ENCODE measurements at places on chromosomes 4 and X.

DNA sequence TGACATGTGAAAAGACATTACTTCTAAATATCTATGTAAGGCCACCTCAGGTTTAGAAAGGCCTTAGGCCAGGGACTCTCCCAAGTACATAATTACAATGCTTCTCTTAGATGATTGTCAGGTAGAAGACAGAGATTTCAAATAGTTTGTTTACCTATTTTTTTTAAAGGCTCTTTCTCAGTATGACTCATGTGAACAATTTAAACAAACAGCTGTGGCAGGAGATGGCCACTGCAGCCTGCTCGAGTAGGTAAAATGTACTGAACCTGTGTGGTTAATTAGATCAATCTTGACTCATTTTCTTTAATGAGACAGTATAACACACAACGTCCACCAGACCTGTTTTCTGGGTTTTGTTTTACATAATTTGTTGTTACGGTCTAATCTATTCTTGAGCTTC, 50.2 kb downstream of the LEF1 start:
- H3K4me1 ChIP-seq: peaks cover 49% of the 10 kb centered on the region
- H3K4me3 ChIP-seq: no peak overlapping the region
- H3K36me3 ChIP-seq: peaks cover 15% of the 10 kb centered on the region
- peak overlapping the region; percentile 89 for H3K27ac ChIP-seq
- H3K27me3 ChIP-seq: no peaks in the 10 kb centered on the region

DNA sequence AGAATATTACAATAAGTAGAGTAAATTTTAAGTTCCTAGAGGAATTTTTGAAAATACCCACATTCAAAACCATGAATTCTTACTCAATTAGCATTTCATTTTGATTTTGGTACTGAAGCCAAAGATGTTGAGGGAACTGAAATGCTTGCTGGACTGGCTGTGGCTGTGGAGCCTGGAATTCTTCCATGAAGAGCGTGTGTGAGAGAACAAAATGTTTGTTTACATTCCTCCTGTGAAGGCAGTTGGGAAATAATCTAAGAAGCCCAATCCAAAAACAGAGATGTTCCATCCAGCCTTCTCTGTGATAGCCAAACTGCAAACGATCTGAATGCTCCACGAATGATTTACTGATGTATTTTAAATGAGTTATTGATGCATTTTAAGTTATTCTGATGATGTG, 3.8 kb upstream of the ADH1B start:
- no peaks in the 10 kb centered on the region for H3K36me3 ChIP-seq
- H3K27me3 ChIP-seq: no peaks in the 10 kb centered on the region
- no peak overlapping the region for H3K27ac ChIP-seq
- no peak for DNase-seq
- no peak overlapping the region for H3K4me3 ChIP-seq

DNA sequence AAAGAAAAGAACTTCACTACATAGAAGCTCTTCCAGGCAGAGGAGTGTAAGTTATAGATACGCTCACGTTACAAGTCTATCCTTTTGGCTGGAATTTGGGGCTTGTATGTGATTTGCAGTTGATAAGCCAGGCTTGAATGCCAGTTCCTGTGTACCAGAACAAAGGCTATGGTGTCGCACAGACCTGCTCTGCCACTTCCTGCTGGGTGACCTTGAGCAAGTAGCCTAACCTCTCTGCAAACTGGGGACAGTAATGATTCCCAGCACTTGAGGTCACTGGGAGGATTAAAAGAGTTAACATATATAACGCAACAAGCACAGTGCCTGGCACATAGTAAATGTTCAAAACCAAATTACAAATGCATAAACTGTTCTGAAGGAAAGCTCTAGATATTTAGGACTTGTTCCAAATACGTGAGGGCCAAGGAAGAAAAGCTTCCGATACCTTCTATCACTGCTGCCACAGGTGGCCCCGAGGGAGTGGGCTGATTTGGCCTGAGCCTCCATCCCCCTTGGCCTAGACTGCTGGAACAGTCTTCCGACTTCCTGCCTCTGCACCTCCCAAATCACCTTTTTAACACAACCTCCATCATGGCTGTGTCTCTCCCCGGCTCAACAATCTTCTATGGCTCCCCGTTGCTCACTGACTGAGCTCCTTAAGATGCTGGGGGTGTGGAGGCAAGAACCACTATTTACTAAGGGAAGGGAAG, 1.3 kb upstream of the SOWAHD start:
- DNase-seq: peak; percentile 28
- H3K27me3 ChIP-seq: no peaks in the 10 kb centered on the region

- no peak overlapping the region for H3K27ac ChIP-seq
- H3K27me3 ChIP-seq: peaks cover 2% of the 10 kb centered on the region
- no peak for DNase-seq
- H3K4me1 ChIP-seq: no peaks in the 10 kb centered on the region
- no peaks in the 10 kb centered on the region for H3K36me3 ChIP-seq
These were observed 56.1 kb upstream of the HELT start for GRCh38 chr4:184962125-184962638.

DNA sequence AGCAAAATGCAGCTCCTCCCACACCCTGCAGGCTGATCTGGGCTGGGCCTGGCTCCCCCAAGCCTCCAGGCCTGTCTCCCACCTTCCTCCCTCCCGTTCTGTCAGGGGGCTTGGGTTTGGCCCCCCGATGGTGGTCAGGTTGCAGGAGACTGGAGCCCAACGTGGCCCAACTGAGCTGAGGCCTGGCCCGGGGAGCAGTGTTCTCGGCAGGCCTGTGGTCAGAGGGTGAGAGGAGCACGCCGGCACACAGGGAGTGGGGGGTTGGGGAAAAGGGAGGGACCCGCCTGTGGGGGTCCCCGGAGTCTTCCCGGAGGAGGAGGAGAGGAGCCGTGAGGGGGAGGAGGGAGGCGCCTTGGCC, 43.2 kb upstream of the NKX1-1 start:
- H3K27me3 ChIP-seq: peaks cover 12% of the 10 kb centered on the region
- DNase-seq: no peak
- H3K27ac ChIP-seq: no peak overlapping the region
- H3K36me3 ChIP-seq: no peaks in the 10 kb centered on the region

DNA sequence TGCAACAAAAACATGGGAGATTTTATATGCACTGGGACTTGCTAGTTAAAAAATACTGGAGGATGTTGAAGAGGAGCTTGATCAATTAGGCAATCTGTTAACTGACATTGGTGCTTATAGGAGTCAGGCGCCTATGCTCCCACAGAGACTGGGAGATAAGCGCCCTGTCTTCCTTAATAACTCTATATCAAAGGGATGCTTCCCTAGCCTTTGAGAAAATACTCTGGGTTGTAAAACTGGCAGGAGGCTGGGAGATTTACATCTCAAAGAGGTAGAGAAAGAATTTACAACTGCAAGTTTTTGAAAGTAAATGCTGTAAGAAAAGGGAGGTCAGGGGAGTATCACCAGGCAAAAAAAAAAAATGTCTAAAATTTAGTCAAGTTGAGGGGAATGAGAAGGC, 325.4 kb downstream of the PCDH10 start:
- H3K4me3 ChIP-seq: no peak overlapping the region
- no peak for DNase-seq
- no peaks in the 10 kb centered on the region for H3K27me3 ChIP-seq
- no peak overlapping the region for H3K27ac ChIP-seq
- H3K4me1 ChIP-seq: no peaks in the 10 kb centered on the region

DNA sequence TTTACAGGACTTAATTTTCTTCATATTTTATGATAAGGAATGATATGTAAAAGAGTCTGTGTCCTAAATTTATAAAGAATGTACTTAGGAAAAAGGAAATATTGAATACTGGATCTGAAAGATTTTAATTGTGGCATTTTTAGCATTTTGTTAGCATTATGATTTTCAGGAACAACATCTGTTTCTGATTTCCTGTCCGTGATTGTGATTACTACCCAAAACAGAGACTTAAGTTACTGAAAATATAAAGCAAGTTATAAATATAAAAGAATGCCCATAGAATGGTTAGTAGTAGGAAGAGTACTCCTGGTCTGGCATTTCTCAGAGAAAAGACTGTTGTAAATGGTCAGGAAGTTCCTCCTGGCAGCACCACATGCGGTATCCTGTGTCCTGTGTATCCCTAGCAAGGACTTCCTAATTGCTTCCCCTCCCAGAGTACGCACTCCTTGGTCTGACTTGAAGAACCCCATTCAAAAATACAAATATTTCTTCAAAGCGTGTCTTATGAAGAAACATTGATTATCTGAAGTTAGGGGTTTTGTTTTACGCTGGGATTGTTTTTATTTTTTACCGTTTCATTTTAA, 88.9 kb downstream of the RS1 start:
- no peaks in the 10 kb centered on the region for H3K27me3 ChIP-seq
- no peak for DNase-seq
- H3K36me3 ChIP-seq: peaks cover 3% of the 10 kb centered on the region
- no peak overlapping the region for H3K4me3 ChIP-seq
- no peak overlapping the region for H3K27ac ChIP-seq

GRCh38 chr4:2574009-2574408, 37.6 kb downstream of the FAM193A start:
- no peak for DNase-seq
- peaks cover 36% of the 10 kb centered on the region for H3K4me1 ChIP-seq
- no peaks in the 10 kb centered on the region for H3K36me3 ChIP-seq
- H3K27me3 ChIP-seq: no peaks in the 10 kb centered on the region
- no peak overlapping the region for H3K4me3 ChIP-seq

- H3K4me1 ChIP-seq: no peaks in the 10 kb centered on the region
- peaks cover 3% of the 10 kb centered on the region for H3K27me3 ChIP-seq
- no peak overlapping the region for H3K27ac ChIP-seq
- H3K36me3 ChIP-seq: no peaks in the 10 kb centered on the region
- H3K4me3 ChIP-seq: no peak overlapping the region
- DNase-seq: no peak
These were observed 50.8 kb upstream of the HOPX start for GRCh38 chr4:56731857-56732256.

- peaks cover 20% of the 10 kb centered on the region for H3K36me3 ChIP-seq
- DNase-seq: no peak
- no peaks in the 10 kb centered on the region for H3K27me3 ChIP-seq
- H3K4me3 ChIP-seq: no peak overlapping the region
- no peak overlapping the region for H3K27ac ChIP-seq
These were observed 39.9 kb downstream of the SEPSECS start for GRCh38 chr4:25120146-25120940.

GRCh38 chrX:6363188-6363587, 134.5 kb upstream of the NLGN4X start:
- no peaks in the 10 kb centered on the region for H3K27me3 ChIP-seq
- no peak overlapping the region for H3K27ac ChIP-seq
- H3K36me3 ChIP-seq: no peaks in the 10 kb centered on the region
- no peaks in the 10 kb centered on the region for H3K4me1 ChIP-seq
- no peak for DNase-seq

- no peak overlapping the region for H3K4me3 ChIP-seq
- no peak for DNase-seq
- no peak overlapping the region for H3K27ac ChIP-seq
- H3K36me3 ChIP-seq: no peaks in the 10 kb centered on the region
These were observed 70.3 kb downstream of the WFS1 start for GRCh38 chr4:6339818-6340445.

GRCh38 chr4:188821500-188821899, 682.3 kb downstream of the TRIML1 start:
- no peak overlapping the region for H3K4me3 ChIP-seq
- H3K36me3 ChIP-seq: no peaks in the 10 kb centered on the region
- H3K4me1 ChIP-seq: no peaks in the 10 kb centered on the region
- no peak overlapping the region for H3K27ac ChIP-seq

DNA sequence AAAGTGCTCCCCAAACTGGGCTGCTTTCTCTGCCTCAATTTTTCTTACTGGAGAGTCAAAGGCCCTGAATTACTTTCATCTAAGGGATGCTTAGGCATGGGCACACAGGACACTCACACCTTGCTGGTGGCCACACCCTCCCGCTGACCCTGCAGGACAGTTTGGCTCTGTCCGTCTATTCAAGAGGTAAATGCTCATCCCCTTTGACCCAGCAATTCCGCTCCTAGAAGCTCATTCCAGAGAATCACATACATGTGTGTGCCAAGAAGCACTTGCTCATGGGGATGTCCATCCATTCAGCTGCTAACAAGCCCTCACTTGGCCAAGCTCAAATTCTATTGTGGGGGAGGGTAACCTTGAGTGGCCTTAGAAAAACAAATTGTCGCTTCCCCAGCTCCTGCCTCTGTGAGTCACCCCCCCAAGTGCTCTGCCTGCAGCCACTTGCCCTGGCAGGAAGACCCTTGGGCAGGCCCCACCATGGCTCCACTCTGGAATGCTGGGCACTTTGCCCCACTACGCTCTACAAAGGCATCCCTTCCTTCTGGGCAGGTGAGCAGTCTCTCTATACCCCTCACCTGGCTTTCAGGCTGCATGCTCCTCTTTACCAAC, 54.5 kb downstream of the HTRA3 start:
- H3K27me3 ChIP-seq: no peaks in the 10 kb centered on the region
- no peaks in the 10 kb centered on the region for H3K36me3 ChIP-seq
- H3K27ac ChIP-seq: no peak overlapping the region
- no peaks in the 10 kb centered on the region for H3K4me1 ChIP-seq
- DNase-seq: no peak

GRCh38 chr4:171239196-171239595, 574.0 kb upstream of the GALNTL6 start:
- no peak overlapping the region for H3K27ac ChIP-seq
- no peak overlapping the region for H3K4me3 ChIP-seq
- no peaks in the 10 kb centered on the region for H3K36me3 ChIP-seq
- H3K27me3 ChIP-seq: no peaks in the 10 kb centered on the region
- no peak for DNase-seq
- no peaks in the 10 kb centered on the region for H3K4me1 ChIP-seq

DNA sequence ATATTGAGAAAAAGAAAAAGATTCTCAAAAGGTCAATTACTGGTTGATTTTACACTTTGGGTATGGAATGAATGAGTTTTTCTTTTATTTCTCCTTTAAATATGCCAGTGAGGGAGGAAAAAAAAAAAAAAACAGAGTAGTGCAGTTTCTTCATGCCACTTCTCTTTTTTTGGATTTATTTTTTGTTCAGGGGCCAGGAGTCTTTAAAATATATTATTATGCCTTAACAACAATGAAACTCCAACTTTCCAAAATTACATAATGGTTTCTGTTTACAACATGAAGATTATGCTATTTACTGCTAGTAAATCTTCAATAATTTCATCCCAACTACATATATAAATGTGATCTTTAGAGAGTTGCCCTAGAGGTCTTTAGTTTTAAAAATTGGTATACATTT, 31.9 kb downstream of the DTHD1 start:
- no peak for DNase-seq
- H3K4me3 ChIP-seq: no peak overlapping the region
- no peak overlapping the region for H3K27ac ChIP-seq
- H3K4me1 ChIP-seq: peaks cover 15% of the 10 kb centered on the region
- H3K27me3 ChIP-seq: no peaks in the 10 kb centered on the region
- no peaks in the 10 kb centered on the region for H3K36me3 ChIP-seq

DNA sequence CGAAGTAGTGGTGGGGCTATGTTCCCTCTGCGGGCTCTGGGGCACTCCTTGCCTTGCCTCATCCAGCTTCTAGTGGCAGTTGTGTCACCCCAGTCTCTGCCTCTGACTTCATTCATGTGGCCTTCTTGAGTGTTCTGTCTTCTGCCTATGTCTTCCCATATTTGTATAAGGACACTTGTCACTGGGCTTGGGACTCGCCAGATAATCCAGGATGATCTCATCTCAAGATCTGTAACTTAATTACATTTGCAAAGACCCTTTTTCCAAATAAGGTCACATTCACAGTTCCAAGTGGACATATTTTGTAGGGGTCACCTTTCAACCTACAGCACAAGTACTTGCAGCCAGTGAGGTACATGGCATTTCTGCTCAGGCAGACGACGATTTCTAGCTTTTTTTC, 30.3 kb upstream of the CLDN24 start:
- no peak overlapping the region for H3K4me3 ChIP-seq
- peaks cover 3% of the 10 kb centered on the region for H3K27me3 ChIP-seq
- no peaks in the 10 kb centered on the region for H3K4me1 ChIP-seq
- DNase-seq: no peak
- H3K27ac ChIP-seq: no peak overlapping the region
- H3K36me3 ChIP-seq: no peaks in the 10 kb centered on the region

- no peaks in the 10 kb centered on the region for H3K36me3 ChIP-seq
- H3K27me3 ChIP-seq: no peaks in the 10 kb centered on the region
- H3K27ac ChIP-seq: no peak overlapping the region
These were observed 555.4 kb upstream of the CPEB2 start for GRCh38 chr4:14446904-14447303.
